ENCODE measurements at places on chromosomes 13 and 19.

GRCh38 chr13:111382411-111382810, 62.0 kb downstream of the TEX29 start:
- DNase-seq: no peak

DNA sequence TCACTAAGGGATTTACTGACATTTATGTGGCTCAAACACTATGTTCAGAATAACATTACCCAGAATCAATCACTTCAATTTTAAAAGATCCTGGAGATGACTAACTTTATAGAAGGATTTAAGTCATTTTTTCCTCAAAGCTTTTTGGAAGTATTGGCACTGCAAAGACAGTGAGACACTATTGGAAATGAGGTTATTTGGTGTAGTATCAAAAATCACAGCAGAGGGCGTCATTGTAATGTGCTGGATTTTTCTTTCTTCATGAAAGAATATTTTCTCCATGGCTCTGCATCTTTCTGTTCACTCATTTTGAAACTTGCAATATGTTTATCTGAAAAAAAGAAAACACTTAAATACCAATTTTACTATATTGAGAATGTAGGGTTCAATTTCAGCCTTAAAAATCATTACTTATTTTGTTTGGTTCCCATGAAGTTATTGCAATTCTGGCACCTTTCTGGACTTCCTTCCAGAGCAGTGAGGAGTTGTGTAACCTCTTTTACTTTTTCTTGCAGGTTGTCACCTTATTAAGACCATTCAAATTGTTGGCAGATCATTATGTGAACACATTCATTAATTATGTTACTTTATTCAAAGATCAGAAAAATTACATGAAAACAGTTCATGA, 3.7 kb upstream of the CSNK1A1L start:
- DNase-seq: no peak

DNA sequence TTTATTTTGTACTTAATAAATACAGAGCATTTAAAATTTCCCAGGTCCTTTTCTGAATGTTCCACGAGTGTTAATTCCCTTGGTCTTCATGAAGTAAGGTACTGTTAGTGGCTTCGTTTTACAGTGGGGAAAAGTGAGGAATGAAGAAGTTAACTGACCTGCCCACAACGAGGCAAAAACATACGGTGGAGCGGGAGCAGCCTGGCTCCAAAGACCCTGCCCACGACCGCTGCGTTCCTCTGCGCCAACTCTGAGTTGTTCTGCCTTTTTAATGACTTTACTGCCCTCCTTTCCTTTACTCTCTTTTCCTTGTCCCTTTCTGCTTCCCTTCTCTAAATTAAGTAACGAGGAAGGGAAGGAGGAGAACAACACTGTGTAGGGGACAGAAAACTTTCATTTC, 392.9 kb downstream of the PCDH9 start:
- DNase-seq: no peak

GRCh38 chr19:32702010-32702409, 10.4 kb downstream of the NUDT19 start:
- no peak for DNase-seq

DNA sequence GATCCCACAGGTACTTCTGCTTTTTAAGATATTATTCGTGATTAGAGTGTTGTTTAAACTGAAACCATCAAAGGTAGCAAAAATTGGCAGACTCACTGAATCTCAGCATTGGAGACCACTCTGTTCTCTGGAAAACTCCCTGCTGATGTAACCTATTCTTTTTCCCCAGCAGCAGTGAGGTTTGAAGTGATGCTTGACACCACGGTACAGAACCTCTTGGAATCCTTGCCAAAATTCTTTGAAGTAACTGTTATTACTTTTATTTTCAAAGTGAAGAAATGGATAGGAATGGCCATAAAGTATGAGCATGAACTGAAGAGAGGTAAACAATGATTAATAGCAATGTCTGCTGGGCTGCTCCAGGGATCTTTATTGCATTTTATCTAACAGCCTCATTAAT, 66.4 kb upstream of the KL start:
- DNase-seq: no peak

- no peak for DNase-seq
These were observed 53.4 kb downstream of the KDM4B start for GRCh38 chr19:5022066-5022860.

- no peak for DNase-seq
These were observed 19.0 kb downstream of the BIVM start for GRCh38 chr13:102817907-102818306.

GRCh38 chr13:87810920-87811344, 139.8 kb downstream of the SLITRK5 start:
- DNase-seq: no peak

GRCh38 chr13:52010890-52011631, at the start of gene ATP7B:
TSS of gene ATP7B (minus strand) at chr13:52011450. CDS start at chr13:52011337, 113 bp downstream.
- no peak for DNase-seq

- DNase-seq: no peak
These were observed 33.5 kb downstream of the ZNF844 start for GRCh38 chr19:12098040-12098439.

DNA sequence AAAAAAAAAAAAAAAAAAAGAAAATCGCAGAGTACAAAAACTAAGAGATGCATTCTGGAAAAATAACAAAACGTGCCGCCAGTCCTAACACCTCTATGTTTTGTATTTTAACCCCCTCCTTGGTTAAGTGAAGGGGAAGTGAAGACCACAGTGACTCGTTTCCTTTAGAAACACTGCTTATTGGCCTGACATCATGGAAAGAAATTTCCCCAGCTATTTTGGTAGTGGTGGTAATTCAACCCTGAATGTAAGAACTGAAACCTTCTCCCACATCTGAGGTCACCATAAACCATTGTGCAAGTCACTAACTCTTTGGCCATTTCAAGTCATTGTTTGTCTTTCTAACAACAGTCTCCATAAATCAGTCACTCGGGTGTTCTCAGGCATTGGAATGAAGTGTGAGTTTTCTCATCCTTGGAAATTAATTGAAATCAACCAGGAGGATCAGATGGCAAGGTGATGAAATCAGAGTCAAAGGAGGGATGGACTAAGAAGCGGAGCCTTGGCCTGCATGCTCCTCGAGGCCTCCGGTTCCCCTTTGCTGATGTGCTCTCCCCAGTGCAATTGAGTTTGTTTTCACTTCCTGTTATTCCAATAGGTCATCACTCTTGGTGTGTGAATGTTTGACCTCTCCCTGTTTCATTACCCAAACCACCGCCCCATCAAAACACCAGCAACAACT, 443.9 kb downstream of the FGF9 start:
- no peak for DNase-seq

DNA sequence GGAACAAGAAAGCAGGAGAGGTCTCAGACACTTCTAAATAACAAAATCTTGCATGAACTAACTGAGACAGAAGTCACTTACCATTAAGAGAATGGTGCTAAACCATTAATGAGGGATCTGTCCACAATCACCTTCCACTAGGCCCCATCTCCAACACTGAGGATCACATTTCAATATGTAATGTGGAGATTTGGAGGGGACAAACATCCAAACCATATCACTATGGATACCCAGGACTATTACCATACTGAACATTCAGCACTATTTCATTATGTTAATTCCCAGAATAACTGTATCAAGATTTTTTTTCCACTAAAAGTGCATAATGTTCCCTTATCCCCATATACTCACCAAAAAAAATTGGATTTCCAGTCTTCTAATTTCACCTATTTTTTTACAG, 491.8 kb downstream of the LMO7 start:
- no peak for DNase-seq
